ENCODE measurements at places on chromosomes 3 and 15.

DNA sequence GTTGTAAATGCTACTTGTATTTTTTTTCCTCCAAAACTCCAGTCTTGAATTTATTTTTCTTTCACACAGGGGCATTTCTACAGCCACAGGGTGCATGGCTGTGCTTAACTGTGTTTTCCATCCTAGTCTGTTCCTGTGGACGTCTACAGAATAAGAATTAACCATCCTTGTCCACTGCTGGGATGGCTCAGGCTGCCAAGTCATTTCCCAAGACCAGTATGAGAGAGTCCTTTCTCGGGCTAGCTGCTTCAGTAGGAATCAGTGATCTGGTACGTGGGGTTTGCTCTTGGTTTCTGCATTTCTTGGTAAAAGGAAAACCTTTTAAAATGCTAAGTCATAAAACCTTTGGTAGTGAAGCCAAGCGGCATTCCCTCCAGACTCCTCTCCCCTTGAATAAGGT lies 29.8 kb downstream of the CHDH start:
- no peak for DNase-seq

DNA sequence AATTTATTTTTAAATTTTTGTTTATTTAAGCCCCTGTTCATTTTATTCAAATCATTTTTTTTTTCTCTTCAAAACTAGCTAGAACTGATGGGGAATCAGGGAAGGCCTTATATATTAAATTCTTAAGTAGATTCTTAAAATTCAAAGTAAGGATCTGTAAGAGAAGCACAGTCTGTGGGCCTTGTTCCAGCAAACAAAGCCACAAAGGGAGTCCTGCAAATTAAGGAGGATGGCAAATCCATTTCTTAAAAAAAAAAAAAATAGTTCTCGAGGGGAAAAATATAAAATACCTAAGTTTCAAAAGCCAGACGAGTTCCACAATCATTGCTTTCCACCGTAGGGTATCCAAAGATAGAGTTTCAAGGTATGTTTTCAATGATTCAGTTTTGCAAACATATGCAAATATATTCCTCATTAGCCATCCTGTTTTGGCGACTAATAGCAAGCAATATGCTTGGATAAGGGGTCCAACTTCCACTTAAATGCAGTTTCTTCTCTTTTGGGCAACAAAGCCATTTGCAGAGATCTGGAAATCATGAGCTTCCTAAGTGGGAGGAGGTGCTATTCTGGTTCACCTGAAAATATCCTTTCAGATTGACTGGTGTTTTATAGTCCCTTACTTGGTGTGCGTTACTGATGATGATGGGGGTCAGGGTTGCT lies 46.8 kb downstream of the CDIN1 start:
- no peak for DNase-seq

DNA sequence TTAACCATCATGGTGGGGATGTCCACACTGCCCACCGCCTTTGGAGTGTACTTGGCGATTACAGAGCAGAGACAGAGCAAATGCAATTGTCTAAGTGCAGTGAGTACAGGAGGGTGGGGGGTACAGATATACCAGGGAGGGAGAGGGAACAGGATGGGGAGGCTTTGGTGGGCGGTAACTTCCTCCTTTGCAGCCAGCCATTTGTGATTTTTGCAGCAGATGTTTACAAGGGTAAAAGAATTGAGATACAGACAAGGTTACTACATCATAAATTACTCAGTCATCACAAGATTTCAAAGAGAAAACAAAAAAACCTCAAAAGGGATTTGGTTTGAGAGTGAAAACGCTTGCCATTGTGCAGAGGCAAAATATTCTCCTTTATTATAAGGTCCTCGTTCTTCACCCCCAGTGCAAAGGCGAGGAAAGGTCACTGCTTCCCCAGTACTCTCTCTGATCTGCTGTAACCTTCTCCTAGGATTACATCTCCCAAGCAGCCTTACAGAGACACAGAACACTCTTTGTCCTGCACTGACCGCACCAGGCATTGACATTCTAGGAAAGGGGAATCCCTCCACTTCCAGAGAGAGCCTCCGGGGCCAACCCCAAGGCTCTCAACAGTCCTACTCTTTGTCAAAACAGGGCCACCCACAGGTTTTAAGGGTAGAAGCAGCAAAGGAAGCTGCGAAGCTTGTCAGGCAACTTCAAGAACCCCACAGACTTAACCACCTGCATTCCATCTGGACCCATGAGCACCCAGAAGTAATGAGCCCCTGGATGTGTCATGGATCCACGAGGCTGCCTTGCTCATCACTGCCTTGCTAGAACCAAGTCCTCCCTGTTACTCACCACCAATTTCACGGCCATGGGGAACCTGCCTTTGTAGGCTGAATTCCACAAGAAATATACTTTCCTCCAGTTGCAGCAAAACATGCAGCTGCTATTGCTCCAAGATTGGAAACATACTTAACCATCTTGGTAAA lies 117.3 kb downstream of the ADAMTS17 start:
- DNase-seq, result no peak

- DNase-seq, result no peak
Measured at GRCh38 chr3:134353831-134354611, 20.2 kb downstream of the AMOTL2 start.

- no peak for DNase-seq
Measured at GRCh38 chr3:10088256-10088655, 19.8 kb downstream of the FANCD2OS start.
